ENCODE measurements at places on chromosomes 3 and 15. TPM values are rescaled to one million over a fixed set of nuclear protein-coding genes. Genes with fewer than 3 reads are reported as not detected.

GRCh38 chr15:94847325-94847724 is 616.0 kb downstream of the MCTP2 start:
- no peak for DNase-seq

- no peak for DNase-seq
These were observed 67.0 kb downstream of the WWTR1 start for GRCh38 chr3:149590691-149591441.

GRCh38 chr3:154217671-154218070 is 96.5 kb downstream of the ARHGEF26 start:
- no peak for DNase-seq

- no peak for DNase-seq
These were observed 239.0 kb upstream of the TRIM42 start for GRCh38 chr3:140438736-140439470.

- no peak for DNase-seq
These were observed 71.2 kb downstream of the TIGIT start for GRCh38 chr3:114364806-114365654.

The CLDN16 gene
- total RNA-seq, result under 0.01 TPM
